GM04504 (cell line): ENCODE measurements at places on chromosomes 11 and 22.

DNA sequence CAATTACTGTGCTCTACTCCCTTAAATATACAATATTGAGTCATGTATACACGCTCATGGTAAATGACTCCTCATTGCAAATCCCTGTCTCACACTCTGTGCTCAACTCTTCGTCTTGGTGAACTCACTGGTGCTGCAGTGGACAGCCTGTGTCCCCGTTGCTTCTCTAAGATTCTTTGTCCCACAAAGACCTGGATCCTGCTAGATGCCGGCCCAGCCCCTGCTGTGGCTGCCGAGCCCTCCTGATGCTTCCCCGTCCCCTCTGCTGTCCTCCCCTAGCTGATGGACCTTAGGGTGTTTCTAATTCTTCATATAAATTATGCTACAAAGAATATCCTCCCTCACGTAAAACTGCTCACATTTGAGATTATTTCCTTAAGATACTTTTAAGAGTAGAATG is 5.5 kb downstream of the APOL2 start:
- DNase-seq, result no peak

GRCh38 chr11:57567515-57568329 is at the start of gene UBE2L6:
TSS of gene UBE2L6 (minus strand) at chr11:57567672. CDS start at chr11:57567611, 61 bp downstream.
- DNase-seq, result peak; percentile 9

DNA sequence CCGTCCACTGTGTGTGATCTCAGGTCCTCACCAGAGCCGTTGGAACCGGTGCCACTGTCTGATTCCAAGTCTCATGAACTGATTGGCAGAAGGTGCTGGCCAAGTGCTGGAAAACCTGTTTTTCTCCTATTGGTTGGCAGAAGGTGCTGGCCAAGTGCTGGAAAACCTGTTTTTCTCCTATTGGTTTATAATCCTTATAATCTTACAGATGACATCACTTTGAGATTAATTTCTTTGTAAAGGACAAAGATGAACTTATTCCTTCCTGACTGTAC is 1106.3 kb downstream of the BRD1 start:
- DNase-seq, result no peak

DNA sequence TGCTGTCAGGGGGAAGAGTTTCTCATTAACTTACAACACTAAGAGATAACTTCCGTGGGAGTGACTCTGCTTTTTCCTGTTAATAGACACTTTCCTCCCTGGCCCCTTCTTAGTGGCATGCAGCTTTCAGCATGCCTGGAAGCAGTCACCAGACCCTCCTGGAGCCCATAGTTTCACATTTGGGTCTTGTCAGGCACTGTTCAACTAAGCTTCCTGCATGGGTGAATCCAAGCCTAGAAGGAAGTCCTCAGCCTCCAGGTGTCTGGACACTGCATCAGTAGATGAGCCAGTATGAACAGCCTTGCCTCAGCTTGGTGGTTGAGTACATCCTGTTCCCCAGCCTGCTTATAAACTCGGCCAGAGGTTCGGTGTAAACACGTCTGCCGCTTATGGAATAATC is 68.1 kb downstream of the PPP6R3 start:
- DNase-seq, result no peak

DNA sequence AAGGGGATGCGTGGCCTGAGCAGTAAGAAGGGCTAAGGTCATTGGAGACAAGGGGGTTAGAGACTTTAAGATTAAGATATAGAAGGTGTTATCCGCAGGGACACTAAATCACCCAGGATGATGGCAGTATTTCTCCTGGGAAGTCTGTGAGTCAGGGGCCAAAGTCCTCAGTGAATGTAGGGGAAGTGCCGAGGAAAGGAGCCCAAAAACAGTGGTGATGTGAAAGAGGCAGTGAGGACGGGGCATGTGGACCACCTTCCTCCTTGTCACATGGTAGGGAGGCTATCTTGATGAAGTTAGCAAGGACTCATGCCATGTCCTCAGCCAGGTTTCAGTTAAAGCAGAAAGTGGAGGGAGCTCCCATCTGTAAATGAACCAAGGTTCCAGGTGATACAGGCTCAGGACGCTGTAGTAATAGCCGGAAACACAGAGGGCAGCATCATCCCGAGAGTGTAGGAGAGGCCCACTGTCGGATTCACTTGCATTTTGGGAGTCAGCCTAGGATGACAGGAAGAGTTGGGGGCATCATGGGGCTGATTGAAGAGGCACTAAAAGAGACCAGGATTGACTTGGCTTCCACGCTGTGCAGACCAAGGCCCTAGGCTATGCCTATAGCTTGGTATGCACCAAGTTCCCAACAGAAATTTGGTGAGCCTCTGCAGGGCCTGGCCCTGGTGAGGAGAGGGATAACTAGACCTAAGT is 33.5 kb downstream of the WEE1 start:
- no peak for DNase-seq

GRCh38 chr11:13954591-13954990 is 7.9 kb upstream of the SPON1 start:
- DNase-seq, result no peak

DNA sequence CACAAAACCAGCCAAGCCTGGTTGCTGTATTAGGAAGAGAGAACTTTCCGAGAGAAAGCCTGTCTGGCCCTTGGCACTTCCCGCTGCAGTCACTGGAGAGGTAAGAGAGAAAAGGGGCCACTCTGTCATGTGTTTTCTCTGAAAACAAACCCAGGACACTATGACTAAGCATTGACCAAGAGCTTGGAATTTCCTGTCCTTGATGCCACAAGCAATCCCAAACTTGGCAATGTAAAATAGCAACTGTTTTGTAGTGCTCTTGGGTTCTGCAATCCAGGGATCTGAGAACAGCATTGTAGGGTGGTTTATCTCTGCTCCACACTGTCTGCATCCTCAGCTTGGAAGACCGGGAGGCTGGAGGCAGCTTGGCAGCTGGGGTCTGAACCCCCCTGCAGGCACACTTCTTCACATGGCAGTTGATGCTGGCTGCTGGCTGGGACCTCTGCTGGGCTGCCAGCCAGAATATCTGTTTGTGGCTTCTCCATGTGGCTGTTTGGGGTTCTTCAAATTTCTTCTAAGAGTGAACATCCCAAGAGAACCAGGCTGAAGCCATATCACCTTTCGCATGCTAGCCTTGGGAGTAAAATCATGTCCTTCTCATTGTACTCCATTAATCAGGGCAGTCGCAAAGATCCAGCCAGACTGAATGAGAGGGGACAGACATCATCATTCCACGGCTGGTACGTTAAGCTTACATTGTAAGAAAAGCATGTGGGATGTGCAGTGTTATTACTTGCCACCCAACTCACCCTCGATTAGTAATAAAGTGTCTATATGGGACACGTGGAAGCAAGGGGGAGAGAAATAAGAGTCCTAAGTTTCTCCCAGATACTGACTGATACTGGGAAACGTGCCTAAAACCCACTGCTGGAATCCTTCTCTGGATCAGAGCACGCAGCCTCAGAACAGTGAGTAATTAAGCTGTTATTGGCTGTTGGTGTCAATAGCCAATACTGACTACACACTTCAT is 537.4 kb upstream of the B3GAT1 start:
- peak; percentile 65 for DNase-seq

- no peak for DNase-seq
Observed at GRCh38 chr11:48013269-48013901, 33.0 kb downstream of the PTPRJ start.

- no peak for DNase-seq
Observed at GRCh38 chr11:94586978-94587377, 19.8 kb downstream of the PIWIL4 start.

DNA sequence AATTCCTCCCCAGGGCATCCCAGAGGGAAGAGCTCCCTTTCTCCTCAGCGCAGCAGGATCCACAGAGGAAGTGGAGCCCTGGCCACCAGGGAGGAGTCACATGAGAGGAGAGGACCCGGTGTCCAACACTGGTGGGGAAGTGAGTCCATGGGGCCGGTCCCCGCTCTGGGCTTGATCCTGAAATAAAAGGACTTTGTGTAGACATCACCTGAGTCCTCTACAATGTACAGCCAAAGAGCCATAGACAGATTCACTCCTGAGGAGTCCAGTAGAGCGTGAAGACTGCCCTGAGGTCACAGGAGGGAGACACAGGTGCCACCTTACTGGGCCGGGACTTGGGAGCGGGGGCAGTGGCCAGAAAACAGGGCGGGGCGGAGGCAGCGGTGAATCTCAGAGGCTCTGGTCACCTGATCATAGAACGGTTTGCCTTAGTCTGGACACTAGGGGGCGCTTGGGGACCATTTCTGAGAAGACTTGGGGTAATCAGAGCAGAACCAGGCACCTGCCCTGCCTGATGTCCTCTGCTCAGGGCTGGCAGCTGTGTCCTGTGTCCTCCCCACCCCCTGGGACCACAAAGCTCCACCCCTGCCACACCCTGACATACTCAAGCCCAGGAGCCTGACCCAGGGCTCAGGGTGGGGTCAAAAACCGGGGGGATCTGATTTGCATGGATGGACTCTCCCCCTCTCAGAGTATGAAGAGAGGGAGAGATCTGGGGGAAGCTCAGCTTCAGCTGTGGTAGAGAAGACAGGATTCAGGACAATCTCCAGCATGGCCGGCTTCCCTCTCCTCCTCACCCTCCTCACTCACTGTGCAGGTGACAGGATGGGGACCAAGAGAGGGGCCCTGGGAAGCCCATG is 112.7 kb downstream of the VPREB1 start:
- DNase-seq, result peak; percentile 21

DNA sequence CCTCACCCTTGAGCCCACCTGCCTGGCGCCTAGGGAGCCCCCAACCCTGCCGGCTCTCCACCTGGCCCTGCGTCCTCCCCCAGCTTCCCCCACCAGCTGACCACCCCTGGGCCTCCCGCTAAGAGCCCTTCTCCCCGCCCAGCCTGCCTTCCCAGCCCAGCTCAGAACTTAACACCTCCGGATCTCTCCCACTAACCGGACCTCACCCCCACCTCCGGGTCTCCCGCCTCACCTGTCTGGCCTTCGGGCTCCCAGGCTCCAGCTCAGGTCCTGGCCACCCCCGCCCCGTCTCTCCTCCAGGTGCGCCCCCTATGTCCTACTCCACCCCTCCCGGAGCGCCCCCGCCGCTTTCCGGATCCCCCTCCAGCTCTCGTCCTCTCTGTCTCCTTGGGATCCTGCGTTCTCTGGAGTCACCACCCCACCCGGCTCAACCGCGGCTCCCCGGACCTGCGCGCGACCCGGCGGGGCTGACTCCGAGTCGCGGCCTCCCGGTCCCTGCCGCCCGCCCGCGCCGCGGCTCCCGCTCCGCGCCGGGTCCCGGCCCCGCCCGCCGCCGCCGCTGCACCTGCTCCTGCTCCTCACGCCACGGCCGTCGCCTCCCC is at the start of gene KCNJ11:
TSS of gene KCNJ11 (minus strand) at position 51 of the 602 bp plus-strand sequence. CDS start 568 bp downstream, outside the sequence.
- no peak for DNase-seq

GRCh38 chr22:37169406-37169805 is 18.6 kb downstream of the C1QTNF6 start:
- DNase-seq, result no peak

DNA sequence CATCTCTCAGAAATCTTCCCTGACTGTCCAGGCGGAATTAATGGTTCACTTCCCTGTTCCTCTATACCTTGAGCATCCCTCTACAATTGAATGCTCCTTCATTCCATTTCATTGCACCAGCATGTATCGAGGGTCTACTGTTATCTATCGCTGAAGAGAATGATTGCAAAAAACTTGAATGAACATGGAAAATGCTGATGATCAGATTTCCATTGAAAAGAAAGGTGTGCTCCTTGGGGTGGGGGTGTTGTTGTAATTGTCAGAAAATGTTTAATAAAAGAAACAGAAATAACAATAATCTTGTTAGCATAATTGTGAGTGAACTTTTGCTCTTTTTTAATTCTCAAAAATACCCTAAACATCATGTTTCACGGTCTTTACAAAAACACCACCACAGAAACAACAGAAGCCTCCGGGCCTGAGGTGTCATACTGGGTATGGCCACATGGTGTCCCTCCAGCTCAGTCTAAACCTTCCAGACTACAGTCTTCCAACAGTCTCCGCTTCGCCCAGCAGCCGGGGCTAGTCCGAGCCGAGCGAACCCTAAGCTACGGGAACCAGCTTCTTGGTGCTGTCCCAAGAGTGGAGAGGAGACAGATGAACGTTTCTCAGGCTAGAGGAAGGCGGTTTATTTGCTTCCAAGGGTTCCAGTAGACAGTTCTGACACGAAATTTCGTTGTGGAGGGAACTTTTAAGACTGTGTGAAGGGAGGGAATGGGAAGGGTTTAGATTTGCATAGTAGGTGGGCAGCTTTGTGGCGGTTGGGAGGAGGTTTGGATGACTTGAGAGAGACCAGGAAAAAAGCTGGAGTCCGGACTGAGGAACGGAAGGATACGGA is 75.8 kb upstream of the ZBED5 start:
- peak; percentile 87 for DNase-seq

- DNase-seq, result no peak
Observed at GRCh38 chr11:65625628-65626342, 10.2 kb downstream of the PCNX3 start.

DNA sequence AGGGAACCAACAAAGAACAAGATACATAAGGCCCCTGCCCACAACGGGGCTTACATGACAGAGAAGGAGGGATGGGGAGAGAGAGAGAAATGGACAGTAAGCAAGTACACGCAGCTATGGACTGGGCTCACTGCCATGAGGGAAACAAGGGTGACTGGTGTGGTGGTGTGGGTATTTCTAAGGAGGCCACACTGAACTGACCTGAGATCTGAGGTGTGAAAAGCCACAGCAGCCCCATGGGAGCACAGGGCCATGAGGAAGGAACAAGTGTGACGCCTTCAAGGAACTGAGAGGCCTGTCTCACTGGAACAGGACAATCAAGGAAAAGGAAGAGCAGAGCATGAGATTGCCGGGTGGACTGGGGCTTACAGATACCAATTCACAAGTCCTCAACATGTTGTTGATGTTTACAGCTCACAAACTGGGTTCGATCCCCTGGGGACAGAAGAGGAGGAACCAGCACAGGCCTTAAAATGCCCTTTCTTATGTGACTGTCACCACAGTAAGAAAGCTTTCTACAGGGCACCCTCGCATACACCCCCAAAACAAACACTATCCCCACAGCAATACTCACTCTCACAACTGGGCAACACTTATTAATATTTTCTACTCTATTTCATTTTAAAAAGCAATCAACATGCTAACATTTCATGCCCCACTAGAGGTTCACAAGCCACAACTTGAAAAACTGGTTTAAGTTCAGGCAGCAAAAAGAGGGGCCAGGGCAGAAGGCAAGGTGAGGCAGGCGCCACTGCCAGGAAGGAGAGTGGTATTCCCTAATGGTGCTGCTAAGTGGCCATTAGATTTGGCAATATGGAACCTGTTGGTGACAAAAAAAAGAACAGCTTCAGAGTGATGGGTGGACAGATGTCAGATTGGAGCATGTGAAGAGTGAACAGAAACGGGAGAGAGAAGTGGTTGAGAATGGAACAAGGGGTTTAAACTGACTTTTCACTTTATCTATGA is 39.1 kb downstream of the TCIRG1 start:
- no peak for DNase-seq

- DNase-seq, result peak; percentile 69
Observed at GRCh38 chr11:102010776-102011494, 36.3 kb upstream of the CFAP300 start.

GRCh38 chr11:128553662-128554362 is 33.5 kb downstream of the ETS1 start:
- DNase-seq, result no peak

GRCh38 chr11:17412488-17413180 is 24.2 kb upstream of the KCNJ11 start:
- no peak for DNase-seq

- DNase-seq, result peak; percentile 54
Observed at GRCh38 chr11:122803306-122803705, 35.0 kb upstream of the CRTAM start.
